ENCODE measurements at places on chromosomes 4 and X.

DNA sequence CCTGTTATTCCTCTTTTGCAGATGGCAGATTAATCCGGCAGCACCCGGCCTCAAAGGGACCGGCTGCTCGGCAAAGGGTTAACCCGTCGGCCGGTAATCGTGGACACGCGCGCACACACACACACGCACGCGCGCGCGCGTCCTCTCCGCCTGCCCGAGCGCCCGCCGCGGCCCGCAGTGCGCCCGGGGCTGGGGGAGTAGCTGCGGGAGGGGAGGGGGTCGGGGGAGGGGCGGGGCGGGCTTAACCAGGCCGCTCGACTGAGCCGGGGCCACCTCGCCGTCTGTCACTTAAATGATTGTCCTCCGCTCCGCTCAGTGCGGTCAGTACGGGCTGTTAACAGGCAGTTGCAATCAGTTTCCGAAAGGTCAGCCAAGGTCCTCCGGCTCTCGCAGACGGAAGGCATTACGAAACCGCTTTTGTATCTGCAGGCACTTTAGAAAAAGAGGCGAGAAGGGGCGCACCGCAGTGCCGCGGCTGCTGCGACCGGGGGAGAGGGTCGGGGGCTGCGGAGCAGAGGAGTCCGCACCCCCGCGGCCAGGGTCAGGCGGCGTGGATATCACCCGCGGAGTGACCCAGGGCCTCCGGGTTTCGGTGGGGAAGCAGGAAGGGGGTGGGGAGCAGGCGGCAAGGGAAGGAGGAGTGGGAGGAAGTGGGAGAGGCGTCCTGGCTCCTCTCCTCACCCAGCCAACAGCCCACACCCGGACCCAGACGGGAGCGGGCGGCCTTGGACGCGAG lies 57.3 kb upstream of the BCOR start:
- peak; percentile 50 for DNase-seq

- DNase-seq = no peak
These were observed 44.4 kb downstream of the BBS12 start for GRCh38 chr4:122776916-122777315.

- no peak for DNase-seq
These were observed 284.1 kb downstream of the ANTXR2 start for GRCh38 chr4:79788884-79789283.

DNA sequence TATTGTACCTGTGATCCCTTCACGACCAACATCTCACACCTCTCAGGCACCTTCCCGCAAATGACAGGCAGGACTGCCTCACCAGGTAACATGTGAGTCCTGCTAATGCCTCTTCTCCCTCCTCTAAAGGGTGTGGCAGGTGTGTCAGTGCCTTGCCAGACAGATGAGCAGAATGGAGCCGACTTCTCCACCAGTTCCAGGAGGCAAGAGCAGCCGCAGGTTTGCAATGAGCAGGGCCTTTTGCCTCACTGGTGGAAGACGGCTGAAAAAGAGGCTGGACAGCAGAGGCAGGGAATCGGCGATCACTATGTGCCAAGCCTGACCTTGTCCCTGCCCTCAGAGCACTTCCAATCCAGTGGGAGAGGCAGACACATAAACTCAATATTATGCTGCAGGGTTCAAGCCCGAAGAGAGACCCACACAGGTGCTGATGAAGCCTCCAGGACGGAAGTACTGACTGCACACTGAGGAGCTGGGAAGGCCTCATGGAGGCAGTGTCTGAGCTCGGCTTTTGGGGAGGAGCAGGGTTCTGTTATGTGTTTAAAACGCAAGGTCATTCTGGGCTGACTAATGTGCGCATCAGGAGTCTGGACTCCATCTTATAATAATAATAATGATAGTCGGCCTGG lies 57.9 kb downstream of the C4orf50 start:
- DNase-seq = no peak

- DNase-seq = no peak
These were observed 22.4 kb downstream of the GK2 start for GRCh38 chr4:79385641-79386040.

DNA sequence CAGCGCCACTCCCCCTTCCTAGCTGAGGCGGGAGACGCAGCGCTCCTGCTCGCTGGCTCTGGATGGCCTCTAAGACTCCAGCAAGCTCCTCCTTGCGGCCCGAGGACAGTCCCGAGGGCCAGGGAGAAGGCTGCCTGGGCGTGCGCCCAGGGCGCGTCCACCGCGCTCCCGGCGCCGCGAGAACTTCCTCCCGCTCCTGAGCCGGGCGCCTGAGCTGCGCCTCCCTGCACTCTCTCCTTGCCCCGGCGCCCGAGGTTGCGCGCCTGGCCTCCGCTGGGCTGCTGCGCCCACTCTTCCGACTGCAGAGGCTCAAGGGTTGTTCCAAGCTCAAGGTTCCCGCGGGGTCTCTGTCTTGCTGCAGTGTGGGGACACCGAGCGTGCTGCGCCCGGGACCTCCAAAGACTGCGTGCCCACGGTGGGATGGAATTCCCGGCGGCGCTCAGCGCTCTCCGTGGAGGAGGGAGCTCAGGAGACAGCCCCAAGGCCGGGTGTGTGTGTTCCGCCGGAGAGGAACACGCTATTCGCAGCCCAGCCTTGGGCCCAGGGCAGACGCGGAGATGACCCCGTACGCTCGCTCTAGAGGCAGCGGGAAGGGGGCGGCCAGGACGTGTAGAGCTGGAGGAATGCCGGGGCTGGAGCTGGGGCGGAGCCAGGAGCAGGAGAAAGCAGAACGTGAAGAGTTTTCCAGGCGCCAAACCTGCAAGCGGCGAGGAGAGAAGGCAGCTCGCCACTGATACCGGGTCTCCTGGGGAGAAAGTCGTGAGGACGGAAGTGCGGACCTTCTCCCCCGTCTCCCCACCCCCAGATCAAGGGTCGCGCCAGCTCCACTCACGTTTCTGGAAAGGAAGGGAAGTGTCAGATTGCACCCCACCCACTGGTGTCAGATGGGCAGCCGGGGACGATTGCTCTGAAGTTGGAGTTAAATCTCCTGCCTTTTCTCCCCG lies at the start of gene ARHGAP6:
Gene ARHGAP6 (minus strand): TSS at position 753 of the 944 bp plus-strand sequence. CDS start 1,092 bp downstream, outside the sequence.
- peak; percentile 57 for DNase-seq

DNA sequence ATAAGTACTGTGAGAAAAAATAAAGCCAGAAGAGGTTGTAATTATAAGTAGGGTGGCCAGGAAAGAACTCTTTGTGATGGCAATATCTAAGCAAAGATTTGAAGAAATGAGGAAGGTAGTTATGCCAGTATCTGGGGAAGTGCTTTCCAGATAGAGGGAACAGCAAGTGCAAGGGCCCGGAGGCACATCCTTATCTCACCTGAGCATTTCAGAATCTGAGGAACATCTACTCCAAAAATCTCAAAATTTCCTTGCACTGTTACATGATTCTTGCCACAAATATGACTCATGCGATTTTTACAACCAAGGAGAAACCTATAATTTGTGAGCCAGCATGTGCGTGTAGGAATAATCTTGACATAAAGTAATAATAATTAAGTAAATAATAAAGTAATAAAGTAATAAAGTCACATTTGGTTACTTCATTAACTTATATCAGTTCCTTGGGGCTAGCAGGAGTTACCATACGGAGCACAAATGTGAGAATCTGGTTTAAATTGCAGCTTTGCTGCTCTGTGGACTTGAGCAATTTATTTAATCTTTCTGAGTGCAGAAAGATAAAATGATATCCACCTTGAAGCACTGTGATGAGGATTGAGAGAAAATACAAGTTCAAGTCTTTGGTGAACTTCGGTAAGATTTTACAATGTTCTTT lies 105.1 kb upstream of the SLC34A2 start:
- no peak for DNase-seq

DNA sequence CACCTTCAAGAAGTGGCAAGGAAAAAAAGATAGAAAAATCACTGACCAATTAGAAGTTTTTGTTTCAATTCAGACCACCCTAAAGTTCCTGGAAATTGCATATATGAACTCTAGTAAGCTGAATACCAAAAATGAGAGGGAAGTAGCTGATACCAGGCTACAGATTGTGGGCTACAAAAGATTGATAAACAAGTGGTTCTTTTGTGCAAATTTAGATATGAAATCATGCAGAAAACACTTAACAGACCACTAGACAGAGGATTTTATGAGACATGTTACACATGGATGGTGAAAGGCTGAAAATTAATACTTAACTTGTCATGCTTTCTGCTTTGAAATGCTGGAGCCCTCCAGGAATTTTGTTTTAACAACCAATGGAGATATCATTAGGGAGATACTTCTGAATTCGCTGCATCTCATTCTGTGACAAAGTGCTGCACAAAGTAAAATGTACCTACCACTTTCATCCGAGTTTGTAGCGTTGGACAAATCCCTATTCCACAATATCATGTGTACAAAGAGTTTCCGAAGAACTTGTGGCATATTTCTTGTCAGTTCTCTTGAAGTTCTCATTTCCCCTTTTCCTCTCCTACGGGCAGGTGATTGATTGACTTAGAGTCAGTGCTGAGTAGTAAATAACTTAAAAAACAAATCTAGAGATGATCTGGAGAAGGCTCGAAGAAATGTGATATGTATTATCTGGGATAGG lies 235.0 kb downstream of the PALLD start:
- no peak for DNase-seq

DNA sequence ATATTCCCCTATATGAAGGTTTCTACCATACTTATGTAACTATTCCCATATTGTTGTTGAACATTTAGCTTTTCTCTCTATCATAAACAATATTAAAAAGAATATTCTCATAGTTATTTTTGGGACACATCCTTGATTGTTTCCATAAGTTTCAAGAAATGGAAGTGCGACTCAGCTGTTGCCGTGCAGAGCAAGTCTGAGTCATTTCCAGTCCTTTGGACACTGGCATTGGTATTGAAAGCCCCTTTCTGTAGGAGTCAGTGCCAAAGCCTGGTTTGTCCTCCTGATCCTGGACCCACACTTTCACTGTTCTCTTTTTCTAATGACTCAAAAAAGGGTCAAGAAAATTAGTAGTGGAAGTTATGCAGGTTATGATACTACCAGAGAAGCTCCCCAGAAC lies 108.3 kb upstream of the DIAPH2 start:
- no peak for DNase-seq

- DNase-seq = no peak
These were observed 141.1 kb downstream of the MOSPD2 start for GRCh38 chrX:15014281-15014680.

DNA sequence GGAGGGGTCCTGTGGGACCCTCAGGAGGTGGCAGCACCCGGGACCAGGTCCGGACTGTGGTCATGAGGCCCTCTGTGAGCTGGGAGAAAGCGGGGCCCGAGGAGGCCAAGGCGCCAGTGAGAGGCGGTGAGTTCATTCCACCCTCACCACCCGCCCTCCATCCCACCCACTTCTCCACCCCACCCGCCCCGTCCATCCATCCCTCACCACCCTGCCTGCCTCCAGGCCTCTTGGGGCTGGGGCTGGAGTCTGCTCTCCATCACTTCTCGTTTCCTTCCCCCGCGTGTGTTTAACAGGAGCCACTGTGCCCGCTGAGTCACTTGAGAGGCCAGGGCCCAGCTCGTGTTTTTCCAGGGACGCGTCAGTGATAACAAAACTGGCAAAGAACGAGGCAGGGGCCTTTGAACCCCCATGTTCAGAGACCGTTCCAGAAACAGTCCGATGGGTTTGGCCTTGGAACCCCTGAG lies 6.2 kb downstream of the SH3TC1 start:
- no peak for DNase-seq

DNA sequence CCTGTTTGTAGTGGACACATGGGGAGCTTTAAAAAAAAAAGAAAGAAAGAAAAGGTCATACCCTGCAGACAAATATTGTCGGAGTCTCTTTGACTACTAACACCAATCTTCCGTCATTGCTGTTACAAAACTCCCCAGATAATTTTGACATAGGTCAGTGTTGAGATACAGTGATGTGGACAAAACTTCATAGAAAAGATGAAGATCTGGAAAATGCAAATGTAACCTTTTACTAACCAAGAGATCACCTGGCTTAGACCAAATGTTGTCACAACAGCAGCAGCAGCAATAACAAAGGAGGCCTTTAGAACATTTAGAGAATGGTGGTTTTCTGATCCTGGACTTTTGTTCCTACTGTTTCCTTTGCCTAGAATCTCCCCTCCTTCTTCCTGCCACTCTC lies 8.1 kb upstream of the COMMD8 start:
- no peak for DNase-seq

- DNase-seq = no peak
These were observed 102.5 kb downstream of the AMMECR1 start for GRCh38 chrX:110215411-110215810.

GRCh38 chr4:38803833-38804653 lies 548 bp downstream of the TLR1 start:
- DNase-seq = no peak

DNA sequence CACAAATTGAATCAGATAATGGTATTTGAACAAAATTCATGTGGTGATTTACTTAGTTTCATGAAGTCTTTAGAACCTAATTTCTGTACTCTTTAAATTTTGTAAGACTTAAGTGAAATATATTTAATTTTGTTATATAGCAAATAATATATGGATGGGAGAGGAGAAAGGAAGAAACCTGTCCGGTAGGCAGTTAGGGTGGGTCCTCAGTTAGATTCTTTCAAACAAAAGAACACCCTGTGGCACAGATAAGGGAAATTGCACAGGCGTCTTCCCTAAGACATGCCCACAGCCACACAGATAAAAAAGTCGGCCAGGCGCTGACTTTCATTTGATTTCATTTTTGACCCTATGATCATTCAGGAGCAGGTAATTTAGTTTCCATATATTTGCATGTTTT lies 25.1 kb upstream of the CTSO start:
- no peak for DNase-seq

DNA sequence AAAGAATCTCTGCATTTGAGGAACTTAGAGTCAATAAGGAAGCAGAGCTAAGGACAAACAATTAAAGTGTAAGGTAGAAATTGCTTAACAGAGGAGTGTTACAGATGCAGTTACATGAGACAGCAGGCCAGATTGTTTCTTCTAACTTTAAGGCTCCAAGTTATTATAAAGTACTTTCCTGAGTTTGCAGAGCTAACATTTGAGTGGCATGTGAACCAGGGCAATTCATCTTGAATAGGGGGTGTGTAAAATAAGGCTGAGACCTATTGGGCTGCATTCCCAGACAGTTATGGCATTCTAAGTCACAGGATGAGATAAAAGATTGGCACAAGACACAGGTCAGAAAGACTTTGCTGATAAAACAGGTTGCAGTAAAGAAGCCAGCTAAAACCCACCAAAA lies 7.6 kb upstream of the LNX1 start:
- no peak for DNase-seq

- no peak for DNase-seq
These were observed 36.7 kb downstream of the KLF8 start for GRCh38 chrX:56268888-56269287.

- no peak for DNase-seq
These were observed 18.3 kb upstream of the DUSP9 start for GRCh38 chrX:153628665-153629064.

DNA sequence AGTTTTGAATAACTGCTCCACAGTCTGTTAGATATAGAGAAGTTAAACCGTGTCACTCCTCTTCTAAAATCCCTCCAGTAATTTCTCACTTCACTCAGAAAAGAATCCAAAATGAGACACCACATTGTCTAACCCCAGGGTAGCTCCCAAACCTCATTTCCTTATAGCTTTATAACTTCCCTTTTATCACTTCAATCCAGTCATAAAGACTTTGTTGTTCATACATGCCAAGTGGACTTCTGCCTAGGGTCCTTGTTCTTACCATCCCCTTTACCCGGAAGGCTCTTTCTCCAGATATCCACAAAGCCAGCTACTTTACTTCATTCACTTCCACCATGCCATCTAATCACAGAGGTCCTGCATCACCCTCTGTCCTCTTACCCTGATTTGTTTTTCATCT lies 156.2 kb downstream of the GABRB1 start:
- DNase-seq = no peak

Data from WTC11 (cell line).